ENCODE measurements at places on chromosomes 16 and 17. TPM values are rescaled to one million over a fixed set of nuclear protein-coding genes. Genes with fewer than 3 reads are reported as not detected.
A peak's percentile ranks its signal among the peaks of the same experiment; 100 is the strongest.

- H3K4me3 ChIP-seq = no peak overlapping the region
- no peak for DNase-seq
- H3K36me3 ChIP-seq = no peaks in the 10 kb centered on the region
- H3K27ac ChIP-seq = no peak overlapping the region
- H3K4me1 ChIP-seq = peaks cover 32% of the 10 kb centered on the region
- no peaks in the 10 kb centered on the region for H3K27me3 ChIP-seq
These were observed 158.6 kb upstream of the ZNF267 start for GRCh38 chr16:31714903-31715504.

GRCh38 chr16:68299571-68300453, 10.9 kb downstream of the SLC7A6OS start:
- peak overlapping the region; percentile 73 for H3K27ac ChIP-seq
- peaks cover 36% of the 10 kb centered on the region for H3K4me1 ChIP-seq
- no peak for DNase-seq
- no peaks in the 10 kb centered on the region for H3K27me3 ChIP-seq
- H3K36me3 ChIP-seq = peaks cover 36% of the 10 kb centered on the region

The SNAI3 gene
- total RNA-seq = 0.83 TPM

The CIAO2B gene
- total RNA-seq = 99.5 TPM

DNA sequence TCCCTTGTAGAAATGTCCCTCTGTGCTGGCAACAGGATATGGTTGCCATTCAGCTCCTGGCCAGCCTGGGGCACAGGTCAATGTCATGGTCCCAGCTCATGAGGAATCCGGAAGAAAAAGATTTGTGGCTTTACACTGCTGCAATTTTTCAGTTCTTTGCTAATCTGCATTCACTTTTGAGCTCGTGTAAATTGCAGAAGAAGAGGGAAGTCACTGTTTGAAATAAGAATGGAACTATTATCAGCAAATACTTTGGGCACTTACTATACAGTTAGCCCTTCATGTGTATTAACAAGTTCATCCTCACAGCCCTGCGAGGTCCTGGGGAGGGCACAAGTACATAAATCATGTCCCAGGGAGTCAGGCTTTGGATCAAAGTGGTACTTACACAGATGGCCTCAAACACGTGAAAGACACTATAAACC, 14.2 kb downstream of the SLC47A2 start:
- DNase-seq = no peak
- no peaks in the 10 kb centered on the region for H3K27me3 ChIP-seq

The C17orf67 gene
- 4.3 TPM for total RNA-seq

The SLC39A11 gene
- total RNA-seq = 7.5 TPM
